ENCODE measurements at places on chromosomes 1 and 21.
A peak's percentile ranks its signal among the peaks of the same experiment; 100 is the strongest.

GRCh38 chr1:156390469-156391365 lies 21.7 kb downstream of the RHBG start:
- no peak for DNase-seq

GRCh38 chr1:6904476-6905170 lies 119.4 kb downstream of the CAMTA1 start:
- no peak for DNase-seq

DNA sequence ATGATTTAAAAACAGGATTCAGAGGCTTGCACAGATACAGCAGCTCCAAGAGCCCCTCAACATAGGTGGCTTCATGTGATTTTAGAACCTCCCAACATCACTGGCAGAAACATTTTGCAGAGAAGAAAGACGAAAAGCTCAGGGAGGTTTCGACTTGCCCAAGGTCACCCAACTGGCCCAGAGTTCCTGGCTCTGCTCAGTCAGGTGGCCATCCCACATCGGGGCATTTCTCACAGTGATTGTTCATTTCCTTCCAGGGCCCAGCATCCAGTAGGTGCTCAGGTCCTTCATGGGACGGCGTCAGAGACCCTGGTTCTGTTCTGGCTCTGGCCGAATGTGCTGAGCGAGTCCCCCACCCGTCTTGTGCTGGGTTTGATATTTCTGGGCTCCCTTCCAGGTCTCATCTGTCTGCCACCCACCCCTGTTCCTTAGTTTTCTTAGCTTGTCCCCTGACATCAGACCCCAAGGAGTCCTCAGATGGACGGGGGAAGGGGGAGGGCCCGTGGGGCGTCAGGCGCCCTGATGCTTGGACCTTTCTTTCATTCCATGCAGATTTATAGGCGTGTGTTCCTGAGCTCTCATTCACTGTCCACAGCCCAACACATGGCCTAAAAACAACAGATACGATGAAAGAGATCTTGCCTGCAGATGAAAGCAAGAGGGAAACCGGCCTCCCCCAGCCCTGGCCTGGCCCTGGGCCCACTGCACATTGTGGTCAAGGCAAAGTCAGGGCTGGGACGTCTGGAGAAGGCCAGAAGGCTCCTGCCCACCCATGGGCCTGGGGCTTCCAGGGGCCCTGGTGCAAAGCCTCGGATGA lies 123.1 kb upstream of the ZBTB40 start:
- DNase-seq, result no peak

DNA sequence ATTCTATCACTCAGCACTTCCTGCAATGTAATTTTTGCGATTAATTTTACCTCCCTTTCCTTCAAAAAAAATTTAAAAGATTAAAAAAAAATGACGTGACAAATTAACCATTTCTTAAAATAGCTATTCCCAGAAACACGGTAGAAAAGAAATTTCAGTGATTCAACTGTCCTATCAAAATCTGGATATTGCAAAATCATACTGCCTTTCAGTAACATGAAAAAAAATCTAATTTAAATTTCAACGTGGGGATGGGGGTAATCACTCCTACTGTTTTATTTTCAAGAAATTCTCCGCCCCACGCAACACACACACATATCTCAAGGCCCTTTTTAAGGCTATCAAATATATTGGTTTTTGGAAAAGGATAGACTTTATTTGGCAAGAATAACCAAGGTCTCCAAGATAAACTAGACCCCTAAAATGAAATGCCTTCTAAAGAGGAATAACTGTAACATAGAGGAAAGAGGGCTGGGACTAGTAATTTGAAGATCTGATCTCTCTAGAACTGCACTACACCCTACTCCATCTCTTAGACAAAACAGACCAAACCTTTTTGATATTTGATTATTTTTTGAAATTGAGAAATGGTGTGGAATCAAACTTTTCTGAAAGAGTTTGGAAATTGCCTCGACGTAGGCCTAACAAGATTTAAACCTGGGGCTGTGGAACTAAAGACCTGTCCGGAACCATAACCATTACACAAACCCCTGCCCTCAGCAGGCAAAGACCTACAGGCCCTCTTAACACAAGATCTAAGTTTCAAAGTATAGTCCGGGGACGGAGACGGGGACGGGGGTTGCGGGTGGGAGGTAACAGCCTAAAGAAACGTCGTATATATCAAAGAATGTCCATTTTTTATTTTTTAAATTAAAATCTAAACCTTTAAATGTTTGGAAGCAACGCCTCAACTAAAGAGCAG lies 941 bp downstream of the ARNT start:
- DNase-seq, result no peak

- DNase-seq, result peak; percentile 91
Measured at GRCh38 chr1:203038217-203038741, 12.0 kb downstream of the PPFIA4 start.

DNA sequence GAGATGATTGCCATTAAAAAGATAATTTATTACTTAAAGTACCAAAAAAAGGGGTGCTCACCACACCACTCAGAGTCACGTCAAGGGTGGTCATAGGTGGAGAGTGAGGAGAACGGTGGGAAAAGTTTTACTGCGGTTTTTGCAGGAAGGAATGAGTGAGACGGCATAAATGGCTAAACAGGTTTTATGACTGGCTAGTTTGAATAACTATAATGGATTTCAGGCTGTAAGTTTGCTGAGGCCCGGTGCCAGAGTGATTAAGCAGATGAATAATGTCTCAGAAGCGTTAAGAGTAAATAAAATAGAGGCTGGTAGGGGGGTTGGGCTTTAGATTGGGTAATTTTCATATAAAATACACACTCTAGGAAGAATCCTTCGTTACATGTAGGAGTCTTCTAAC lies 1337.8 kb downstream of the AMY1C start:
- no peak for DNase-seq

GRCh38 chr1:223142795-223143536 lies at the start of gene TLR5:
TLR5 (minus strand) TSS chr1:223143248; CDS start chr1:223113031, 30,217 bp downstream.
- DNase-seq, result peak; percentile 69

GRCh38 chr1:177739780-177740179 lies 230.1 kb downstream of the SEC16B start:
- no peak for DNase-seq

DNA sequence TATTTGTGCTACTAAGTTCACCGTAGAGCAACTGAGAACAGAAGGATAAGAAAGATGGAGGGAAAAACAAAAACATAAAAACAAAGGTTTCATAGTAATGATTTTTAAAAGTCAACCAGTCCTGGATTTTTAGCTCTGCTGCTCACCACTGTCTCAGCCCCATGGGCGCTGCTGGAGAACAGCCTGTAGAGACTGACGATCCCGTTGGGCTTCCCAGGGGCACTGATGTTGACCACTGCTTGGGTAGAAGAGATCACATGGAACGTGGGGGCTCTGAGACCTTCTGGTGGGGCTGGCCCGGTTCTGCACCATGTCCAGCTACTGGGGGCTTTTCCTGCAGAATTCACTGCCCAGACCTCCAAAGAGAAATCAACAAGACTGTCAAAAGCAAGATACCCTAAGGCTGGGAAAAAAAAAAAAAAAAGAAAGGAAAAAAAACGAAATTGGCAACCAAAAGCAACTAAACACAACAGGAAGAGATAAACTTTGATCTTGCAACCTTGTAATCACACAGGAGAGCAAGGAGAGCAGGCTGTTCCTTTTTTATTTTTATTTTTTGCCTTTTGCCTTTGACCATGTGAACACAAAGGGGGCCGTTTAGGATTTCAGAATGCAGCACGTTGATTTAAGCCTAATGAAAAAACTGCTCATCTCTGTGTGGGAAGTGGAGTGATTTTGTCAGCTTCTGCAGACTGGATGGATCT lies 83.5 kb downstream of the KCTD3 start:
- no peak for DNase-seq

- peak; percentile 41 for DNase-seq
Measured at GRCh38 chr1:93106226-93106625, 27.1 kb downstream of the MTF2 start.

DNA sequence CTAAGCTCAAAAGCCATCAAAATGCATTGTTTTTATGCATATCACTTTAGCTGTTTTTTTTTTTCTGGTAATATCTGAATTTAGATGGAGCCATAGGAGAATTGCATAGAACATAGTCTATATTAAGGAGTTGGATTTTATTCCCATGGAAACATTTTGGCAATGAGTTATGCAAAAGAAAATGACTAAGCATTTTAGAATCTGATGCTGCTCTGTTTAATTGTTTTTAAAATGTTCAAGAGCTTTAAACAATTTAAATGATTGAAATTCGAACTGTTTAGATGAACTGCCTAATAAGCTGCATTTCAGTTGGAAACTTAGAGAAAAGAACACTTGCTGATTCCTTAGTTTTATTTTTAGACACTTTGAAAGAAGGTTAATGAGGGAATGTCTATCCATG lies 1531.5 kb upstream of the B3GALT2 start:
- peak; percentile 13 for DNase-seq

GRCh38 chr1:159705251-159705903 lies 9.0 kb downstream of the CRP start:
- DNase-seq, result no peak

DNA sequence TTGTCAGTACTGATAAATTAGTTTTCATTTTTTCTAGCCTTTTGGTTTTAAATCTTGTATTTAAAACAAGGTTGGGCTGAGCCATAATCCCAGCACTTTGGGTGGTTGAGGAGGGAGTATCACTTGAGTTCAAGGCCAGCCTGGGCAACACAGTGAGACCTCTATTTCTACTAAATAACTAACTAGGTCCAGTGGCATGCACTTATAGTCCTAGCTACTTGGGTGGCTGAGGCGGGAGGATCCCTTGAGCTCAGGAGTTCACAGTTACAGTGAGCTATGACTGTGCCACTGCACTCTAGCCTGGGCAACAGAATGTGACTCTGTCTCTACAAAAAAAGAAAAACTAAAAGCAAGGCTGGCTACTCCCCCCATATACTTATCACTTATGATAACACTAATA lies 21.5 kb upstream of the TTC39A start:
- DNase-seq, result no peak

GRCh38 chr1:8381618-8382017 lies 63.7 kb downstream of the SLC45A1 start:
- no peak for DNase-seq

- no peak for DNase-seq
Measured at GRCh38 chr1:220367833-220368232, 95.6 kb upstream of the RAB3GAP2 start.

DNA sequence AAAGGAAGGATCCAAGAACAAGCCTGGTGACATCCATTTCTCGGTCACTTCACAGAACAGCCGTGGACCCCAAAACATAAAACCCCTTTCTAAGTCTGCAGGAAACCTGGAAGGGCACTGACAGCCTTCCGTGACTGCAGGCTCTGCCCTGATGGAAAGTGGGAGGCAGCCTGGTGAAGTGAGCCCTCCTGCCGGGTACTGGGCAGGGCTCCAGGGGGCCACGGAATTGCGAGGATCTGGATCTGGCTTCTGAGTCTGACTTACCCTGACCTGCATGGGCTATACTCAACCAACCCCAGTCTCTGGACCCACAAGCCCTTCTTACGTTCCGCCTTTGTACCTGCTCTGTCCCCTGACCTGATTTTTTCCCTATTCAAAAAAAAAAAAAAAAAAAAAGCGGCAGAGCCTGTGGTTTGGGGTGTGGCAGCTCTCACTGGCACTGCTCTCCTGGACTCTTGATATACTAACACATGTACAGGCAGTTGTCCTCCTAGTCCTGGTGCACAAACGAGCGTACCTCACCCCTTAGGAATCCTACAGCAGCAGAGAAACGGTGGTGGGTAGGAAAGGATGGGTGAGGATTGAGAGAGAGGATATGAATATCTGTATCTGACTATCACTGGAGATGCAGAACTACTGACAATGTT lies 82.9 kb downstream of the BEND5 start:
- no peak for DNase-seq

DNA sequence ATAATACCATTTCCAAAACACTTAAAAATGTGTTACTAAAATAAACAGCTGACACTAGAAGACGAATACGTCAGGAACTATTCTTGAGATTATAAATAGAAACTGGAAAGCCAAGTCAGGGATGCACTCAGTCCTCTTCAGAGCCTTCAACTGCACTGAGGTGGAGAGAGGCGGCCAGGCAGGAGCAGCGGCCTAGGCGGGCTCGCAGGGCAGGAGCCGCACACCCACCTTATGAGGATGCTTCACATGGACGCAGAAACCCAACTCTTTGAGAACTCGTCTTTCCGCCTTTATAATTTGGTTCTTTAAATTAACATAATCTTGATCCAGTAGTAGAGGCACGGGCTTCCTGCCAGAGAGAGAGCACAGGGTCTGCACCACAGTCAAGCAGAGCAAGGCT lies 4.0 kb downstream of the CCNL2 start:
- no peak for DNase-seq

DNA sequence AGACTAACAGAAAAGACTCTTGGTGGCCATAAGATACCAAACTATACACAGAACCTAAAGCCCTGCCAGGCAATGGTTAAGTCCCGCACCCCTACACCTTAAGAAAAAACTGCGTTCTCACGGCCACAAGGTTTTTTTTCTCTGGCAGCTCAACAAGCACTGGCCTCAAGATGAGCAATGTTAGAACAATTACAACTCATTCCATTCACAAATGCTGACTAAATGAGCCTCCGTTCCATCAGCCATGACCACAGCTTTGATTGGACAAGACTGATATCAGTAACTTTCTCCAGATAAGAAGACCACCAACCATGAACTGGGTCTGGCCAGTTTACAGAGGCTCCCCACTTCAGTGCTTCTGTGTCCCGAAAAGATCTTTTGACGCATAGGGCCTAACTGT lies 31.9 kb downstream of the SEC16B start:
- peak; percentile 70 for DNase-seq

- no peak for DNase-seq
Measured at GRCh38 chr1:194857413-194857812, 1671.0 kb upstream of the B3GALT2 start.

- no peak for DNase-seq
Measured at GRCh38 chr1:41540886-41541591, 56.6 kb upstream of the EDN2 start.

GRCh38 chr1:165737196-165737595 lies 31.5 kb downstream of the TMCO1 start:
- DNase-seq, result peak; percentile 3

DNA sequence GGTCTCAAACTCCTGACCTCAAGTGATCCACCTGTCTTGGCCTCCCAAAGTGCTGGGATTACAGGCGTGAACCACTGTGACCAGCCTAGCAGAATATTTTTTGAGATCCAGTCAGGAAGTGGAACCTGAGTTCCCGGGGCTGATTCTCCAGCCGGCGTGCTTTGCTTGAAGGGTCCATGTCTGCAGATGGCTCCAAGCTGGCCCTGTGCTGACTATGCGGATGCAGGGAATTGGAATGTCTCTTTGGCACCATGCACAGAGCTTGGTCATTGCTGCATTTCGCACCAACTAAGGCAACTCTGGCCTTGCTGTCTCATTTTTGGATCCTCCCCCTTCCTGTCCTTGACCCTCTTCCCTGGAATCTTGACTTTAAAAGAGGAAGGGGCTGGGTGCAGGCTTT lies 28.1 kb downstream of the ARHGEF10L start:
- peak; percentile 68 for DNase-seq
